ENCODE measurements at places on chromosomes 11 and 22. TPM values are rescaled to one million over a fixed set of nuclear protein-coding genes. Genes with fewer than 3 reads are reported as not detected.

DNA sequence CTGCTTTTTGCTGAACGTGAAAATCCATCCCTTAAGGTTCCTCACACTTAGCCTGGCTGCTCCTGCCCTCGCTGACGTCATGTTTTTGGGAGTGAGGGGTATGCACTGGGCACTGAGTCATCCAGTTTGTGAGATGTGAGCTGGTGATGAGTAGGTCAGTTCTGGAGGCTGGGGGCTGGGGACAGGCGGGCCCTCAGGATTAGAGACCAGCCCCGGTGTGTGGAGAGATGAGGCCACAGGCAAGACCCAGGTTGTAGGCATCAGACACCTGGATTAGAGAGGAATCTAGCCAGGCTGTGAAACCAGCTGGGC is 9.2 kb downstream of the KCNC1 start:
- DNase-seq: no peak

GRCh38 chr11:120024586-120024985 is 113.3 kb downstream of the TRIM29 start:
- DNase-seq: no peak

- no peak for DNase-seq
These were observed 26.0 kb upstream of the API5 start for GRCh38 chr11:43285826-43286225.

DNA sequence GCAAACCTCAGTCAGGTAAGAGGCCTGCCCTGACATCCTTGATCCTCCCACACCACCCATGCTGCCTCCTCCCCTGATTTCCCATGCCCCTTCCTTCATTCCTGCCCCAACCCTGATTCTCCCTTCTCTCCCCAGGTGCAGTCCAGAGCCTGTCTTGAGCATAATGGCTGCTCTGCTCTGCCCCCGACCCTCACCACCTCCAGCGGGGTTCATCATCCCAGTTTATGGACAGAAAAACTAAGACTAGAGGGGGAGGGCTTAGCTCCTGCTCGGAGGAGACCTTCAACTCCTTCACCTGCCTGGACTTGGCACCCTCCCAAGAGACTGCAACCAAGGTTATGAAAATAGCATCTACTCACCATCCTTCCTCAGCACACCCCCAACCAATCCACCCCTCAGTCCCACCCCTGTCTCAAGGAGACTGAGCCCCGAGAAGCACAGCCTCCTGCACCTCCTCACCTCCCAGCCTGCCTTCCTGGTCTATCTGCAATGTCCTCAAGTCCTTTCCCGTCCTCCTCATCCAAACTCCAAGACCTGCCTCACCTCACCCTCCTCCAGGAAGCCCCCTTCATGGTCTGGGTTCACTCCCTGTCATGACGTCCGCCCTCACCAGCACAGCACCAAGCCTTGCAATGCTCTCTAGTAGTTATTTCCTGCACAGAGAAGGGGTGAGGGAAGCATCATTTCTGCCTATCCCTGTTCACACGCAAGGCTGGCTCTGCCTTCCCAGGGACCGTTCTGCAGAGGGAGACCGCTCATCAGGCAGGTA is 103.1 kb downstream of the PDE2A start:
- no peak for DNase-seq

DNA sequence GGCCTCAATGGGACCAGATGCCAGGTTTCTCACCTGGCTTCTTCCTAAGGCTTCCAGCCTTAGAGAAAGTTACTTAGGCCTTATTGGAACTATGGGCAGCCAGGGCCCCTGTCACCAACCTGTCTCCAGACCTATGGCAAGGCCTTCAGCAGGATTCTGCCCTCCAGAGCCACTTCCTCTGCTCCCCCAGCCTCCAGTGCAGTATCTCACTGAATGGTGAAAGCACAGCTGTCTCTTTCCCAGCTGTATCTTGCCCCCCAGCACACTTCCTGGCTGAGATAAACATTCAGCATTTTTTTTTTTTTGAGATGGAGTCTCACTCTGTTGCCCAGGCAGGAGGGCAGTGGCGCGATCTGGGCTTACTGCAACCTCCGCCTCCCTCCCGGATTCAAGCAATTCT is 1.5 kb downstream of the SLC2A11 start:
- DNase-seq: no peak

DNA sequence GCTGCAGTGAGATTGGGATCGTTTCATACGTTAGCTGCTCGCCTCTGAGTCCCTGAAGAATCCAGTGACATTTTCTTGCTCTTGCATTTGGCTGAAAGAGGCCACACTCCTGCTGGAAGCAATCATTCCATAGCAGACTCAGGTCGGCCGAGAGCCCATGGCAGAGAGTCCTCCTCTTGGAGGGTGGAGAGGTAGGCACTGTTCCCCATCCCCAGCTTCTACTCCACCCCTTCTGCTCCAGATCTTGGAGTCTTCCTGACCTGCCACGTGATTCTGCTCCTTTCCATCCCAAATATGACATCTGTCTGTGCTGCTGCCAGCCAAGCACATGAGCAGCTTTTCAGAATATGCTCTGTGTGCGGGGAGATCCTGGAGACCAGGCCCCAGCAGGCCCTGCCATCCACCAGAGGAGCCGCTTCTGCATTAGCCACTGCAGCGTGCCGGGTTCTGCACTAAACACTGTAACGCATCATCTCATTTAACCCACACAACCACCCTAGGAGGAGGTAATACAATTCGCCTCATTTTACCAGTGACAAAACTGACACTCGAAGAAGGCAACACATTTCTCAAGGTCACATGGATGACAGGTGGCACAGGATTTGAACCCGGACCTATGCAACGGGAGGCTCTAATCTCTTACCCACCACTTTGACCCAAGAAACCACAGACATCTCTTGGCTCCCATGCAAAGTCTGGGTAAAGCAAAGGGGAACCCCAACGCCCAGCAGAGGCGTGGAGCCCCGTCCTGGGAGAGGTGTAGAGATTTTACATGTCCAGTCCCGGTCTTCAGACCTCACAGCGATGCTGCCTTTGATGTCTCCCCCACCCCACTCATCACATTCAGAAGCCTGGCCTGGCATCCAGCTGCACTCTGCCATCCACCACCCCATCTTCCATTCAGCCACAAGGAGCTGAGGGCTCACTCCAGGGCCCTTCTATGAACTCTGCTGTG is 78.8 kb downstream of the FEZ1 start:
- DNase-seq: no peak

DNA sequence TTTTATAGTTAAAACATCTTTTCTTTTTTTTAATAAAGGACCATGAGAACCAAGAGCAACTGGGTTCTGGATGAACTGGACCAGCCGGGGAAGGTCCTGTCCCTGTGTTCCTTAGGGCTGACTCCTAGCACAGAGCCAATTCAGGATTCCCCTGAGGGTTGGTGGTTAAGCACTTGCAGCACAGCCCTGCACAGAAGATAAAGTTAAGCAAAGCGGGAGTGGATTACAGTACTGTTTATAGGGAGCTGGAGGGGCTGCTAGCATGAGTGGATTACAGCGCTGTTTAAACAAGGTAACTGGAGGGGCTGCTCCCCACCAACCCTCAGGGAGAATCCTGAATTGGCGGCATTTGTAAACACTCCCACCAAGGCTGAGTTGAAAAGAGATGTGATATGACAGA is 90.6 kb downstream of the CELSR1 start:
- DNase-seq: no peak

GRCh38 chr22:42388130-42388797 is 43.9 kb downstream of the NFAM1 start:
- DNase-seq: no peak

- DNase-seq: no peak
These were observed 116.0 kb upstream of the TIMP3 start for GRCh38 chr22:32685512-32685911.

DNA sequence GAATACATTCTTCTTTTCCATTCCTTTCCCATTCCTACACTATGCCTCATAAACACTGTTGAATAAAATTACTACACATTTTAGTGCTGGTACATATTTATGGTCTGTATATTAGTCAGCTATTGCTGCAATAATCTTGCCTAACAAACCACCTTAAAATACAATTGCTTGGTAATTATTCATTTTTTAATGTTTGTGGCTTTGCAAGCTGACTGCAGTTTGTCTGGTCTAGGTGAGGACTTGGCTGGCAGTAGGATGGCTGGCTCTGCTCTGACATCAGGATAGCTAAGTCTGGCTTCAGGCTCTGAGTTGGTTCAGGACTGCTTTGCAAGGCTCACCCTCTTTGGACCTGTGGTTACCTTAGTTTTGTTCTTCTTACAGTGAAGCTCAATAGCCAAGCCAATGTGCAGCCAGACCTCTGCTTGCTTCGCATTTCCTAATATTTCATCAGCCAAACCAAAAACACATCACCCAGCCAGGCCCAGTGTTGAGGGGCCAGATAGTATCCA is 913.4 kb upstream of the RAG2 start:
- DNase-seq: no peak

APOBEC3B gene
- 51.6 TPM for total RNA-seq

GAL3ST3 gene
- total RNA-seq: not detected

PATE2 gene
- total RNA-seq: not detected

UPK3A gene
- not detected for total RNA-seq

PHOX2A gene
- not detected for total RNA-seq
